NCI-H446 treated with DMSO at 0.1 percent for 48 hours (cell line): ENCODE measurements at places on chromosomes 16 and 17.

GRCh38 chr17:41393294-41393693, 4.1 kb downstream of the KRT31 start:
- DNase-seq: no peak

- DNase-seq: peak; percentile 90
Measured at GRCh38 chr17:7887482-7888183, 956 bp upstream of the CHD3 start.

- DNase-seq: no peak
Measured at GRCh38 chr17:80152081-80152702, 5.3 kb upstream of the EIF4A3 start.

DNA sequence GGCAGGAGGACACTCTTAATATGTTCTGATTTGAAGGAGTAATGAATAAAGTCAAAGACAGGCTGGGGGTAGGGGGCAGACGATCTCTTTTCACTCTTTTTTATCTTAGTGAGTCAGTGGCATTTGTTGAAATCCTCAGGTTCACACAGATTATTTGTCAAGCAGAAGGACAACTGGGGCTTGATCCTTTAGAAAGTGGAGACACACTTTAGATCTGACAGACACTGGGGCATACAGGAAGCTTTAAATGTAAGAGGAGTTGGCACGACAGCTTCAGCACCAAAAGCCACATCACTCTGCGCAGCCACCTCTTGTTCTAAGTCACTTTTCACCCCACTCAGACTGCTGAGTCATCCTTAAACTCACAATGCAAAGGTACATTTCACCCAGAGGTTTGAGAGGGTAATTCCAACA, 121.5 kb downstream of the STXBP4 start:
- DNase-seq: no peak

- DNase-seq: no peak
Measured at GRCh38 chr17:5241861-5242671, 7.4 kb upstream of the SCIMP start.

DNA sequence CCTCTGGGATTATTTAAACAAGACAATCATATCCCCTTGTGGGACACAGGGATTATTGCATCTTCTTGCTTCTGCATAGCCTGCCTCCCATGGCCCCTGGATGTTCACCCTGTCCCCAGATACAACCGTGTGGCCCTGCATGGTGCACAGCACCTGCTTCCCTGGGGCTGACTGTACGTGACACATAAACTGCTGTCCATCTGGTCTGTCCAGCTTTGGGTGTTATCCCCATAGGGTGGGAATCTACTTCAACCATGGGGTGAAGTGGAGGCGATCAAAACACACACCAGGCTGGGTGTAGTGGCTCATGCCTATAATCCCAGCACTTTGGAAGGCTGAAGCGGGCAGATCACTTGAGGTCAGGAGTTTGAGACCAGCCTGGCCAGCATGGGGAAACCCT, 138.8 kb downstream of the XYLT1 start:
- no peak for DNase-seq

- DNase-seq: no peak
Measured at GRCh38 chr16:89553733-89554132, 6.7 kb upstream of the RPL13 start.

GRCh38 chr17:8577868-8578267, 52.7 kb downstream of the MYH10 start:
- no peak for DNase-seq

- no peak for DNase-seq
Measured at GRCh38 chr16:54287131-54288029, 793 bp upstream of the IRX3 start.

DNA sequence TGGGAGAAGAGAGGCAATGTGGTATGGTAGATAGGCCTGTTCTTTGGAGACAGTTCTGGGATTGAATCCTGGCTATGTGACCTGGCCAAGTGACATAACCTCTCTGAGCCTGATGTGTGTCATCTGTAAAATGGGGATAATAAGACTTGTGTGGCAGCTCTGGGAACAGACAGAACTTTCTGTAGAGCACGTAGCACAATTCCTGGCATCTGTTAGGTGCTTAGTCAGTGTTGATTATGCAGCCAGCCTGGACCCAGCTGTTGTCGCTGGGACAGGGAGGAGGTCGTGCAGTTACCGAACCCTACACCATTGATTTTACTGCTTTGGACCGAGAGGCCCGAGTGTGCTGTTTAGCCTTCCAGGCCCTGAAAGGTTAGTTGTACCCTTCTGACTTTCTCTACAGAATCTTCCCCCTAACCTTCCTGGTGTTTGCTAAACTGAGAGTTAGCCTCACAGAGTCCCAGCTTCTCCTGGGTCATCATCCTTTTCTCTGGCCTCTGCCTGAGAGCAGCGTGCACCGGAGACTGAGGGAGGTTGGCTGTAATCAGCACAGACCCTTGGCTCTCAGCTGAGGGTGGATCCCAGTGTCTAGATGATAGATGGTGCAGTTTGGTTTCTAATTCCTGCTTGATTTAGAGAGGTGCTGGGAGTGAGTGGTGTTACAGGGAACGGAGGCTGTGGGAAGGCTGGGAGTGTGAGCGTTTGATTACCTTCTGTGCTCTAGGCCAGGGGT, 31.9 kb downstream of the MSI2 start:
- DNase-seq: no peak

DNA sequence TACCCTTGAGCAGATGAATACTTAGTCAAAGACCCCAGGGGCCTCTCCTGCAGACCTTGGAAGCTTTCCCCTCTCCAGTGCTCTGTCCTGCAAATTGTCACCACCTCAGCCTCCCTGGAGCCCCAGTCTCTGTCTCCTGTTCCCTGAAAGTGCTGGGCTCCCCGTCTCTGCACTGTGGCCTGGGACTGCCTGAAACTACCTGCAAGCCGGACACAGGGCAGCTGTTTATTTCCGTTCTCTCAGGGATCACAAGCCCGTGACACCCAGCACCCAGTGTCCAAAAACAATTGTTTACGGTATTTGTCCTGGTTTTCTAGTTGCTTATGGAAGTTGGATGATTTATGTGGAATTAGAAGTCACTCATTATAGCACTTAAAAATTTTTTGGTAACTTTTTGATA, 81.6 kb upstream of the CHMP6 start:
- no peak for DNase-seq

DNA sequence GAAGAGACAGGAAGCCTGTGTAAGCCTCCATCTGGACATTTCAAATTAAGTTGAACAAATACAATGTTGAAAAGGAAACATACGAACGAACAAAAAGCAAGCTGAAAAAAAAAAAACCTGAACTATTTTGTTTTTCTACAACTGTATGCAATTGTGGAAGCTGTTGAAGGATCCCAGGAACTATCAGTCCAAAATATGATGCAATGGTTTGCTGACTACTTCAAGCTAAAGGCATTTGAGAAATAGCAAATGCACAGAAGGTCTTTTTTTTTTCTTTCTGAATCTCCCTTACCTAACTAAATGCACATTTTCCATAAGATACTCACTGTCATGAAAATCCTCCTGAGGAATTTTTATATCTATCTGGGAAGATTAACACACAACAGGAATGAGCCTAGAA, 40.2 kb downstream of the MAF start:
- no peak for DNase-seq

DNA sequence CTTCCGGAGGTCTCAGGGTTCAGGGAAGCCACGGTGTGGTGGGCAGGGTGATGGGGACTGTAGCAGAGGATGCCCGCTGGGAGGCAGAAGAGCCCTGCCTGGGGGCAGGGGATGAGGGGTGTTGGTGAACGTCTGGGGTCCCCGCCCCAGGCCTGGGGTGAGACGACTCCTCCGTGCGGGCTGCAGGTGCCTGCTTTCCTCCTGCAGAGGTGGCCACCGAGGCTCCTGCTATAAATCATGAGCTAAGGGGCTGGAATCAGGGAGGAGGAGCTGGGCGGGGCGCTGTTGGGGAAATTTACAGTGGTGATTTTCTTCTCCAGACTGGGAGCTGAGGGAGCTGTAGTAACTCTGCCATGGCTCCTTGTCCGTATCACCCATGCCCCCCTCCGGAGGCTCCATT, 167.0 kb downstream of the MRM1 start:
- DNase-seq: no peak
